ENCODE measurements at places on chromosomes 2 and 18.

DNA sequence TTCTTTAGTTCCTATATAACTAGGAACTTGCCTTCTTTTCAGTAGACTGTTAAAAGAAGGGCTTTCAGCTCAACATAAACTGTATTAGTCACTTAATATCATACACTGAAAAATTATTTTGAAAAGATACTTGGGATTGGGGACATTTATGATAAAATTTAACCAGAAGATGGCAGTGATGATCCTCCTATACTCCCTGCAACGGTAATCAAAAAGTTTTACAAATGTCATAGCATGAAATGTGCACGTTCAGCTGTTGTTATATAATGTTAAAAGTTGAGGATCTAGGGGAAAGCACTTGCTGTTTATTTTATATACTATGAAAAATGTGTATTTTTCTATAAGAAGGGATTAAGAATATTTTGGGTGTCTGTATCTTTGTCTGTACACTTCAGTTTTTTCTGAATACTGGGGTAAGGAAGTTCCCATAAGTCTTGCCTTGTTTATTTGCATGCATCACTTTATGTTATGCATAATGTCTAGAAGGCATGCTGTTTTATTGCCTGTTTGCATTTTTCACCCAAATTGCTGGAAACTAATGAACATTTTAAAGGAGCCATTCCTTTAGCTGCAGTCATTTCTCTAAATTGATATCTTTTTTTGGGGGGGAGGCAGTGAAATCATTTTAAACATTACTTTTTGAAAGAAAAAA, 19.0 kb downstream of the DYNC1I2 start:
- DNase-seq = no peak

- DNase-seq = no peak
Measured at GRCh38 chr2:19916385-19916950, 14.7 kb upstream of the TTC32 start.

DNA sequence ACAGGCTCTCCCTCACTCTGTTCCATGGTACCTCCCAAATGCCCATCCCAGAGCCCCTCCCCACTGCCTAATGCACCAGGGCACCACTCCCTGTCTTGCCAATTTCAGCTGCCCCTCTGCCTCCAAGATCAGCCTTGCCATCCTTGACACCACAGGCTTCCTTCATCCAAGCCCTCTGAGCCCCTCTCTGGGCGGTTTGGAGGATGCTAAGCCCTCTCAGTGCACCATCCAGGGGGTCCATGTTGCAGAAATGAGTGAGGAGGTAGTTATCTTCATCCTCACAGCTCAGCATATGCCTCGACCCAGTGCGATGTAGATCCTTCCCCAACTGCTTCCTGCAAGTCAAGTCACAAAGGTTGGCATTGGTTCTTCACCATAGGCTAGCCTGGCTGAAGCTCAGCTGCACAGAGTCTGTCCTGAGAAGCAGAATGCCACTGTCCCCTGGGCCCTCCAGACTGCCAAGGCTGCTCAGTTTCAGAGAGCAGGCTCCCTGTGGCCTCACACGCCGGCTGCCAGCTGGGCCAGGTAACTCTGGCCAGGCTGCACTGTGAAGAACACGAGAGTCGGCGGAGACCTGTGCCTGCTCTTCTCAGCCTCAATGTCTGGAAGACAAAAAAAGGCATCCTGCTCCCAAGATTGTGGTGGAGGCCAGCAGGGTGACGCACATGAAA, 9.9 kb upstream of the MAP3K2 start:
- DNase-seq = no peak

DNA sequence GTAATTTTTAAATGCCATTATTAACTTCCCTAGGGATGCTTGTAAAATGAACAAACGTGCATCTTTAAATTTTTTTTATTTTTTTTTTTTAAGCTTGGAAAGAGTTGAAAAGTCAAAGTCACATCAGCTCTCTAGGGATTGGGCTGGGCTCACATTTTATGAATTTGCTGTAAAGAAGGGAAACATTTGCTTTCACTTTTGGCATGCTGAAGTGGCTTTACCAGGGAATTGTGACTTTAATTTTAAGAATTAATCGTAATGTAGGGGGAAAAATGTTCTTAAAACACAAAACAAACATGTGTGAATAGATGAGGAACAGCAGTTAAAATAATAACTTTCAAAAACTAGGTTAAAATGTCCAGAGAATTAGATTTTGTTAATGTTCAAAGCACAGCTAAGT, 123.0 kb downstream of the AGAP1 start:
- no peak for DNase-seq

DNA sequence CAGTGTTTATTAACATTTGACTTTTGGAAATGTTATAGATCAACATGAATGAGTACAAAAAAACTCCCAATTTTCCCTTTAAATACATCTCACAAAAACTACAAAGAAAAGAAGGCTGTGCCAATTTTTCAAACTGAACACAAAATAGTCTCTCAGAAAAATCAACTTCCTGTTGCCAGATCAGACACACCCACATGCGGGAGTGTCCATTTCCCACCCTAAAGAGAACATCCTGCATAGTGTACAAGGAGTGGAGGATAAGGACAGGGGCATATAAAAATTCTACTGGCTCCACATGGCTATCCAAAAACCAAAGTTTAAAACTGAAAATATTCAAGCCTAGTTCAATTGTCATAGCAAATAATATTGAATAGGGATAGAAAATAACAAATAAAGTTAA, 165.3 kb downstream of the ATAD2B start:
- no peak for DNase-seq

DNA sequence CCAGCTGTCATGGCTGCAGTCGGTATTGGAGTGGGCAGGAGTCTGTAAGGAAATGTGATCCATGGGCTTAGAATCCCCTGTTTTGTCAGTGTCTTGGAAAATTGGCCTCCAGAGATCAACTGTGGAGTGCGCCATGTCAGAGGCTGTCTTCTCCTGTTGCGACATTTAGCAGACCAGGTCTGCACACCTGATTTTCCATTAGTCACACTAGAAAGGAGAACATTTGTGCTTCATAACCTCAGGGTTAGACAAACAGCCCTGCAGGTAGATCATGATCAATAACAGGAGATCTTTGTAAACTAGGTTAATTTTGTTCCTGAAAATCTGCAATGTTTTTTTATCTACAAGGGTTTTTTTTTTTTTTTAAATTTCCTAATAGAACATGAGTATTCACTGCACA, 28.0 kb downstream of the LDLRAD4 start:
- DNase-seq = no peak

DNA sequence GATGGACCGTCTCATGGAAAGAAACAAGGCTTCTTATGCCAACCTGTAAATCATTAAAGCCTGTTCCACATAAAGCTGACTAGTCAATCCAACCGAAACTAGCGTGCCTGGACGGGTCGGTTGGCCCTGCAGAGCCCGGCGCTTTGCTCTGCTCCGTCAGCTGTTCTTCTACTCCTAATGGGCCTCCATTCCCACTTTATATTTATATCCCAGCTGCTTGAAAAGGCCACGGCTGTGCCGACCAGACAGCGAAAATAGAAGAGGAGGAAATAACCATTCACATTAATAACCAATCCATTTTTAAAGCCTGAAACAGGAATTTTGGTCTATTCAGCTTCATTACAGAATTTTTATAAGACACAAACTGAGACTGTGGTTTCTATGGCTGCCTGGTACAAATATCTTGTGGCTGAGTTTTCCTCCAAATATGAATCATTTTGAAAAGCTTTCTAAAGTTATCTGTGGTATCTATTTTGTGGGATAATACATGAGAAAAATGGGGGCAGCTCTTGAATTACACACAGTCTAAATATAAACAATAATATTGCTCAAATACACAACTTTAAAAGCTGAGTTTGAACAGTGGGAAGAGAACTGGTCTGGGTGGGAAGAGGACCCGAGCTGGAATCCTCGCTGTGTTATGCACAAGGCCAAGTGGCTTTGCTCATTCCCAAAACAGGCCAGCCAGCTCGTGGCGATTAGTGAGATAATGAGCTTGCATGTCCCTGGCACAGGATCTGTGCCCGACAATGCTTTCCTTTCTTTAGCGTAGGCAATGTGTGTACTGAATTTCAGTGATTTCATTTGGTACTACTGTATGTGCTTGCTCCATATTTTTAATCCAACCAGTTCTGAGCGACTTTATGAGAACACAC, 10.5 kb upstream of the FAM124B start:
- no peak for DNase-seq

DNA sequence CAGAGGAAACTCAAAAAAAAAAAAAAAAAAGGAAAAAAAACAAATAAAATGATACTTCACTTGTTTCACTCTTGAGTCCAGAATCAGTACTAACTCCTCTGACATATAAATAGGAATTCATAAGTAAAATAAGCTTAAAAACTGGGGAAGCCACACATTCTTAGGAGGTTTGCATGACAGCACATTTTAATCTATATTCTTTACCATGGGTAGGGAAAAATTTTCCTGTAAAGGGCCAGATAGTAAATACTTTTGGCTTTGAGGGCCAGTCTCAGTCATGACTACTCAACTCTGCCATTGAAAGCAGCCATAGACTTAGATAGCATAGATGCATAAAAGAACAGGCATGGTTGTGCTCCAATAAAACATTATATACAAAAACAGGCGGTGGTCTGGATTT, 145.2 kb downstream of the BCL11A start:
- no peak for DNase-seq

- DNase-seq = no peak
Measured at GRCh38 chr18:77105028-77105427, 27.6 kb downstream of the MBP start.

- no peak for DNase-seq
Measured at GRCh38 chr2:66477135-66477842, 42.4 kb downstream of the MEIS1 start.

GRCh38 chr18:35376393-35376741, 770 bp downstream of the ZNF396 start:
- DNase-seq = no peak

GRCh38 chr2:219967247-219968245, 340.1 kb downstream of the SLC4A3 start:
- DNase-seq = no peak

DNA sequence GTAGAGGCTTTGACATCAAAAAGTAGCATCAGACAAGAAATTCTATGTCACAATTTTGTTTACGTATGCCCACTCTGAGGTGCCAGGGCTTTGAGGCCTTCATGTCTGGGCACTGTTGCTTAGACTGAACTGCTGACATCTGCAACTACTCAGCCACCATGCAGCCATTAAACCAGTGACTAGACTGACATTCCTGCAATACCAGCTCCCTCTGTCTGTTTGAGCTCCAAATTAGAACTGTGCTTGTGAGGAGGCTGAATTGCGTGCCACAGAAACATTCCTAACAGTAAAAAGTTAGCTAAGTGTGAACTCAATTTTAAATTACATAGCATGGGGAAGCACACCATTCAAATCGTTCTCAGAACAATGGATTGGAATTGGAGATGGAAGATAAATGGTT, 163.2 kb downstream of the INSIG2 start:
- no peak for DNase-seq

- no peak for DNase-seq
Measured at GRCh38 chr2:98454073-98454472, 9.4 kb downstream of the INPP4A start.
